Hindlimb muscle (tissue), 1 donor: ENCODE measurements at places on chromosomes 7 and 10.

- DNase-seq, result no peak
Observed at GRCh38 chr10:27995311-27995710, 3.6 kb downstream of the ODAD2 start.

DNA sequence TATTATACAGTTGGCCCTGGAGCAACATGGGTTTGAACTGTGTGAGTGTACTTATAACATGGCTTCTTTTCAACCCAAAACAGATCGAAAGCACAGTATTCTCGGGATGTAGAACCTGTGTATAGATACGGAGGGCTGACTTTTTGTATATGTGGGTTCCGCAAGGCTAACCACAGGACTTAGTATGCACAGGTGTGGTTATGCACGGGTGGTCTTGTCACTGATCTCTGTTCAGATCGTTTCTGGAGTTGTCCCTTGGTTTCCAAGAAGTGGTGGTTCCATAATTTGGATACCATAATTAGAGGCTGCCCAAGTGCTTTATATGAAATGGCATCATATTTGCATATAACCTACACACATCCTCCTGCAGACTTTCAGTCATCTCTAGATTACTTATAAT, 10.9 kb upstream of the BHLHA15 start:
- no peak for DNase-seq

DNA sequence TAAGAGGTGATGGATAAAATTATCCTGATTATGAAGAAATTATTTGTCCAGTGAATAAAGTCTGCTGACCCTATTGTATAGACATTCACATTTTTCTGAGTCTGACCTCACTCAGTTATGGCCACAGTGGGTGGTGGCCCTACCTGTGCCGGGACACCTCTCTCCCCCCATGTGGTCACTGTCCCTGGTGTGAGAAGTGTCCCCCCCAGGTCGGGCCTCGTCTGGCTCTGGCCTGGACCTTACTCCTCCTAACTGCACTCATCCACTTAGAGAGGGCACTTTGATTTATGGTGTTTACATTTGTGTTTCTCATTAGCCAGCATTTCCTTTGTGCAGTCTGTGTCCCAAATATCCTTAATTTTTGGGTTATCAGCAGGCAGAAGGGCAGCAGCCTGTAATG, 59.6 kb upstream of the ZNF32 start:
- no peak for DNase-seq

DNA sequence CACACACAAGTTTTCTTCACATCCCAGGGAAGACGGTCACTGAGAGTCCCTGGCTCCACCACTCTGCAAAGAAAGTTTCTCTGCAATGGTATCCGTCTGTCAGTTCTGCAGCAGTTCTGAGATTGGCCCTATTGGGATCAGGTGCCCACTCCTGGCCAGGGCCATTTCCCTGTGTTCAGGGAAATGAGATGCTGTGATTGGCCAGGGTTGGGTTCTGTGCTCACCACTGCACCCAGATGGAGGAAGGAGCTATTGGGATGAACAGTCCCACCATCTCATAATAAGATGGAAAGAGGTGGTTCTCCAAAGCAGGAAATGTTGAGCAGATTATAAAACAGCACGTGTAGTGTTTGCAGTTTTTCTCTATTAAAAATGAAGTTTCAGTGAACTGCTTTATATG, 13.3 kb upstream of the PIP4K2A start:
- DNase-seq, result no peak

- DNase-seq, result peak; percentile 83
Observed at GRCh38 chr7:31192986-31193385, 140.9 kb downstream of the ADCYAP1R1 start.

DNA sequence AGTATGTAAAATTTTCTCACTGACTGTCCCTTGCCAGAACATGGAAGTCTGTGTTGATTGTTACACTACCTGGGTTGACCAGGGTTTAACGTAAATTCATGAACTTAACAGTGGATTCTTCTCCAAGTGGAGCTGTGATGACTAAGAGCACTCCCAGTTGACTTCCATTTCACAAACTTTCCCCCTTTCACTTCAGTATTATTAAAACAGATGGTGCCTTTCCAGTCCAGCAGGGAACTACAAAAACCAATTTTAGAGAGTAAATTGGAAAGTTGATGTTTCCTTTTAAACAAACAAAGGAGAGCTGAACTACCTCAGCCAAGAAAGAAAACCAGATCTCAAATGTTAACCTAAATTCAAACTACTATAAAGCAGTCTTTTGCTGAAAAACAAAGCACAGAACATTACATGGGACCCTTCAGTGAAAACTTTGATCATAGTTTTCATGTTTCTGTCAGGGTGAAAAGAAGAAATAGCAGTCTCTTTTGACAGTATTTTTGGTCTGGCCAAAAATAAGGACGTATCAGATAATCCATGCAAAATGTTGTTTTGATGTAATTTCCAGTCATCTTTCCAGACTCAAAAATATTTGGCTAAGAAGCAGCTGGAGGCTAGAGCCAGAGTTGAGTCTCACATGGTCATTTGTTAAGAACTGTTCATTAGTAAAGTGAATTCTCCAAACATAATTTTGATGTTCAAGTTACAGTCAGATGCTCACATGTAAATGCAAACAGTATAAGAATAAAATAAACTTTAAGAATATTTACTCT, 479.9 kb upstream of the AKR1E2 start:
- DNase-seq, result peak; percentile 79

DNA sequence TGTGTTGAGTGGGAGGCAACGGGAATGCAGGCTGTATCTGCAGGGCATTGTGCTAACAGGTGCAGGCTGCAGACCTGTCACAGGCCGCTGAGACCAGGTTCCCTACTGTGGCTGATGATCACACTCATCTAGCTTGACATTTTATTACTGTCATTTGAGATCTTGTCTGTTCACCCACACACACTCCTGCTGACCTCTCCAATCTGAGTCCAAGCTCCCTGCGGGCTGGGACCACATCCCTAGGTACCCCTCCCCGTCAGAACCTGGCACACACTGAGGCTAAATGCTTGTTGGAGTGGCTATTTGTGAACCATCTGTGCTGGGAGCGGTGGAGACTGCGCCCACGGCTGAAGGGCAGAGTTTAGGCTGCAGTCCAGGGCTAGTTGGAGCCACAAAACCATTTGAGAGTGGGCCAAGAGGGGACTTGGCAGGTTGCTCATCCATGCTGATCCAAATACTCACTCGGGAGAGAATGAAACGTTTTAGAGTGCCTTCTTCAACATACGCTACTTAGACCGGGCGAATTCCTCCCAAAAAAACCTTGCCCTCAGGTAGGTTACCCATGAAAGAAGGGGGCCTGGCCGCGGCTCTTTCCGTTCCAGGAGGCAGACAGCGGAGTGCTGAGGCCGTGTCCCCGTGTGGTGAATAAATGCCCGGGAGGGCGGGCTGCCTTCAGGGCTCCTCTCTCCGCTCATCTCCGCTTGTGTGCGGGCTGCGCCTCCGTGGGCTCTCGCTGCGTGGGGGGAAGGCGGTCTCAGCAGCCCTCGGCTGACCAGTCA, 164.4 kb downstream of the RGS10 start:
- no peak for DNase-seq

DNA sequence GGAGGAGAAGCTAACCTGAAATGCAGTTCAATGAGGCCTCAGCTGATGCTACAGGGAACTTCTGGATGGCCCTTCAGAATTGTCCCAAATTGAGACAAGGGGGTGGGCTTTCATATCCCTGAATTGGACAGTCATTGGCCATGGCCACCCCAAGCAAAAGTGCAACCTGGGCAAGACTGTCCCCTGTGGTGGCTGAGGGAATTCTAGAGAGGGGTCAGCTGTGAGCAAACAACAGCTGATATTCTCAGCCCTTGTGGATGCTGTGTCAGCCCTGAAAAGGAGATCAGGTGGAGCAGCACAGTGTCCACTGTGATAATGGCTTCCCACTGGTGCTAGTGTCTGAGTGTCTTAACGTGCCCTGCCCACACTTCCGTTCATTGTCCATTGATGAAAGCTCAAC, 76.6 kb downstream of the SLC16A9 start:
- no peak for DNase-seq

- DNase-seq, result no peak
Observed at GRCh38 chr10:124132876-124133275, 39.5 kb upstream of the CHST15 start.

GRCh38 chr10:133336118-133336576, 549 bp downstream of the CALY start:
- DNase-seq, result no peak

DNA sequence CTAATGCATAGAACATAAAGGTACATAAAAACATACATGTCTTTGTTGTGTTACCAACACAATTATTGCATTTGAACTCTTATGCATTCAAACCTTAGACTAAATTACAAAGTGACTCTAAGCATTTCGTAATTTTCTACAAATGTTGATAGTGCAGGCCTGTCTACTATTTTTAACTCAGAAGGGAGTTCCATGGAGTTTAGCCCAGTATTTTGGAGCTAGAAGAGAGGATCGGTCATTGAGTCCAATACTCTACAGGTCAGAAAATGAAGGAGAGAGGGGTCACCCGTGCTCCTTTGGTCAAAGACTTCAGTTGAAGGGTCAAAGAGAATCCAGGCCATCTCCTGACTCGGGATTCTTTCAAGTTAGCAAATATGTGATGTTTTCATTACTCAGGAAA, 55.3 kb upstream of the SRRM3 start:
- DNase-seq, result no peak

DNA sequence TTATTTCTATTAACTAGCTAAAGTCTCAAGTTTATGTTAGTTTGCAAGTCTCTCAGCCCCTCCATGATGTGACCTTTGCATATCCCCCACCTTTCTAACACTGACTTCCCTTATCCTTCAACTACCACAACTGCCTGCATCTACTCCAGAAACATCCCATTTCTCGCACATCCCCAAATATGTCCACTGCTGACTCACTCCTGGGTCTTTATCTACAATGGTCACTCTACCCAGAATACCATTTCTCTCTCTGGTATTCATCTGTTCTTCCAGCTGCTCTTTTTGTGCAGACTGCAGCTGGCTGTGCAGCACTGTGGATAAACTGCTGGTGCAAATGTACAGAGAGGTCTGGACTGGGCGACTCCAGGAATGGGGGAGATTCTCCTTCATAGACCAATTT, 32.7 kb upstream of the PRSS1 start:
- DNase-seq, result no peak

DNA sequence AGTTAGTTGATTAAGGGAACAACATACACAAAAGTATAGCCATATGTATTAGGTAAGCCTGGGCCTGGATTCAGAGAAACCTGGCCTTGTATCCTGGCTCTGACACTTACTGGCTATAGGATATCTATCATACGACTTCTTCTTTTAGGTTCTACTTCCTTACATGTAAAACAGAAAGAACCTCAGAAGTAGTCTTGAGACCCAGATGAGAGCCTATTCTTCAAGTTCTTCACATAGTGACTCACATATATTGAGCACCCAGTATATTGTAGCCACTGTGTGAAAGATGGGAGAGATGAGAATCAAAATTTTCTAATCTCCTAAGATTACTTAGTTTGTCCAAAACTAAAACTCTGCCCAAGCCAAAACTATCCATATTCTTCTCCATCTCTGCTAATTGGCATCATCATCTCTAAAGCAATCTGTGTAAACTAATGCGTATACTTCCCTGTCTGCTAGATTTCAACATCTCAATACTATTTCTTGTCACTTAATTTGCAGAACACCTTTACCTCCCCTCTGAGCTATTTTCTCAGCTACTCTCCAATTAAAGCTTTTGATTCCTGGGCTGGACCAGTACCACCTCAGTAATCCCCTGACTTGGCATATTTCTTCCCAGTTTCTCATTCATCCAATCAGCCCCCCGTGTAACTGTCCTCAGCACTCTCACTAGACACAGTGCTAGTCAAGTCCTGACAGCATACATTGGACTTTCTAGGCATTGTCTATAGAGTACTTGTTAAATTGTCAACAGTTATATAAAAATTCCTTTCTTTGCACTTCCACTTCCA, 53.5 kb upstream of the MET start:
- DNase-seq, result no peak

DNA sequence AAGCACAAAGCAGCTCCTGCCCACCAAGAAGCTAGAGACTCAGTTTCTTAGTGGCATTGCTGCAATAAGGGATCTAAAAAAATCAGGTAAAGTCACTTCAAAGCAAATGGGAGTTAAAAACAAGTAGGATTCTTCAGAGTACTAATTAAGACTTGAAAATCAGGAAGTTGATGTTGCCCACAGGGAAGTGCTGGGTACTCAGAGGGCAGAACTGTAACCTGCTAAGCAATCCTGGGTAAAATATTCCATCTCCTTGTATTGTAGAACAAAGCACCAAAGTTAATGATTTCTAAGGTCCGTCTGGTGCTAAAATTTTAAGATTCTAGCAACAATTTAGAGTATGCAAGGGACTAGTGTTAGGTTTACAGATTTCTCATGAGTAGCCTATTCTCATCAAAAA, 8.3 kb downstream of the PEX1 start:
- no peak for DNase-seq

DNA sequence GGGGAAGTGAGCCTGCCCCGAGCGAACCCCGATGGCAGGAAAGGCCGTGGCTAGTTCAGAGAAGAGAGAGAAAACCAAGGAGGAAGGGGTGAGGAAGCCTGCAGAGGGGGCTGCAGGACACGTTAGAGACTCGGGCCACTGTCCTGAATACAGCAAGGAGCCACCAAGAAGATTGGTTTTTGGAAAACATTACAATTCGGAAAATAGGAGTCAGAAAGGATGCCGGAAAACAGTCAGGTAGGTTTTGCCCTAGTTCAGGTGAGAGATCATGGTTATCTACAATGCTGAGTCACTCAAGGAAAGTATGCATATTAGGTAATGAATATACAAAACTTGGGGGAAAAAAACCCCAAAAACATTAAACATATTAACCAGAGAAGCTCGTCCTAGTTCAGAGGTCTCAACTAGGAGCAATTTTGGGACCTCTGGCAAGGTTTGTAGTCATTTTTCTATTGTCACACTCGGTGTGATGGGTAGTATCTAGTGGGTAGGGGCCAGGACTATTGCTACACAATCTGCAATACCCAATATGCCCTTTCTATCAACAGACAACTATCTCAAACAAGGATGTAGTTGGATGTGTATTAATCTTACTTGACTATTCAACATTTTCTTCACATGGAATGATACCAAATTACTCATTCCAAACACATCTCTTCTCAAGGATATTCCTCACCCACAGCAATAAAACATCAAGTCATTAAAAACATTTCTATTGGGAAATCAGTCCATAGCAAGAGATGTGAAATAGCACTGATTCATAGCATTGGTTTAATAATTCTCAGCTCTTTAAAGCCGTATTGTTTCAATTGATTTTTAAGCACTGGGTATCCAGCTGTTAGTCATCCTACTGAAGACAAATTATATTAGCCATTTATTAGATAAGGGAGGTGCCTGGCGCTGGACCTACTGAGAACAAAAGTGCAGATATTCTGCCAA, 74.4 kb upstream of the RSU1 start:
- DNase-seq, result peak; percentile 80

DNA sequence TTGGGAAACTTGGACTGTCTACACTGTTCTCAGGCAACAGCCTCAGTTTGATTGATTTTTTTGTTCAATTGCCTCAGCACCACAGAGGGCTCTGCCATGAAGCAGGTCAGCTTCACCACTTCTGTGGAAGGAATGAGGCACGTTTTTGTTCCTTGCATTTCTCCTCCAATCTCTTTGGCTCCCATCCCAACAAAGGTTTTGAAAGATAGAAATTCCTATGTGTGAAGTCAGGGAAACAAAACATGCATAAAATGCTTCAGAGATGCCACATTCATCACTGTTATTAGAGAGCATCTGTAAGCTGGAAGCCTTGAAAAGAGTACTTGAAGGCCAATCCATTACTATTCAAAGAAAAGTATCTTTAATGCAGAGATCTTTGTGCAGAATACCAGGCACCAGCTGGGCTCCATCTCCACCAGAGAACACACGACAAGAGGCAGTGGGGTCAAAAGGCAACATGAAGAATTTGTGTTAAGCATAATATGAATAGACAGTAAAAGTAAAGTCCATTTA, 249.1 kb upstream of the LYZL1 start:
- no peak for DNase-seq
